WTC11 (cell line): ENCODE measurements at places on chromosomes 2 and 18. TPM values are rescaled to one million over a fixed set of nuclear protein-coding genes. Genes with fewer than 3 reads are reported as not detected.

Gene ASAP2
- total RNA-seq, result 14.3 to 15.6 TPM (median 14.5 TPM) in 3 replicates

Gene FAM98A
- 66.3 to 91.1 TPM (median 78.4 TPM) in 3 replicates for total RNA-seq

- peaks cover 31% of the 10 kb centered on the region for H3K36me3 ChIP-seq
- DNase-seq, result no peak
- H3K4me3 ChIP-seq, result no peak overlapping the region
Measured at GRCh38 chr2:191359133-191359532, 113.9 kb downstream of the MYO1B start.

Gene FBXO41
- total RNA-seq, result 19.2 to 21.5 TPM (median 21.1 TPM) in 3 replicates

GRCh38 chr2:96423828-96424227 is 81.3 kb downstream of the NEURL3 start:
- DNase-seq, result no peak
- H3K36me3 ChIP-seq, result peaks cover 6% of the 10 kb centered on the region
- no peak overlapping the region for H3K4me3 ChIP-seq
- peaks cover 7% of the 10 kb centered on the region for H3K4me1 ChIP-seq

Gene CXCR4
- total RNA-seq, result 1.3 to 2.1 TPM (median 1.9 TPM) in 3 replicates

Gene SLC35F6
- 10.3 to 12.0 TPM (median 11.9 TPM) in 3 replicates for total RNA-seq

Gene KCNE4
- total RNA-seq, result 0.04 TPM in 1 of 3 replicates, not detected in the others

DNA sequence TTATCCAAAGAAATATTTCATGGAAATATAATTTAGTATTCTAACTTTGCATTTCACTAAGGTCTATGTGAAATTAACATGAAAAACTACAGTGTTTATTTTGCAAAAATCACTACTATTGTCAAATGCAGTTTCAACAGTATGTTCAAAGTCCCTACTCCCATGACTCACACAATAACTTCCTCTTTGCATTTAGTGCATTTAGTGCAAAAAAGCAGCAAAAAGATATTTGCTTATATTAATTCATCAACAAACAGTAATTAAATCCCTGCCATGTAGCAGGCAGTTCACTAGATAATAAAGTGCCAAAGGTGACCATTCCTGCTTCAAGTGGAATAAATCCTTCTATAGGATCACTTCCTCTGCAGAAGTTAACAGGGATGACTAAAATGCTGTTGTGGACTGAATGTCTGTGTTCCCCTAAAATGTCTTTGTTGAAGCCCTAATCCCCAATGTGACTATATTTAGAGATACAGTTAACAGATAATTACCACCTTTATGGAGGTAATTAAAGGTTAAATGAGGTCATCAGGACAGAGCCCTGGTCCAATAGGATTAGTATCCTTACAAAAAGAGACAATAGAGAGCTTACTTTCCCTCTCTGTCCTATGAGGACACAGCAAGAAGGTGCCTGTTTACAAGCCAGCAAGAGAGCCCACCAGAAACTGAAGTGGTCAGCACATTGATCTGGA is 61.7 kb downstream of the STK39 start:
- H3K4me3 ChIP-seq, result no peak overlapping the region
- no peak overlapping the region for H3K27ac ChIP-seq
- H3K27me3 ChIP-seq, result peaks cover 21% of the 10 kb centered on the region
- H3K4me1 ChIP-seq, result peaks cover 71% of the 10 kb centered on the region
- no peaks in the 10 kb centered on the region for H3K36me3 ChIP-seq

- H3K27me3 ChIP-seq, result no peaks in the 10 kb centered on the region
- DNase-seq, result no peak
- no peak overlapping the region for H3K4me3 ChIP-seq
- peaks cover 20% of the 10 kb centered on the region for H3K4me1 ChIP-seq
Measured at GRCh38 chr2:239199041-239199768, 201.6 kb downstream of the HDAC4 start.

Gene CHRNG
- total RNA-seq, result 0.20 TPM in 1 of 3 replicates, not detected in the others

GRCh38 chr18:10354241-10354811 is 100.1 kb upstream of the APCDD1 start:
- H3K4me1 ChIP-seq, result peaks cover 6% of the 10 kb centered on the region; the same call in 1 of the 2 replicates
- H3K27me3 ChIP-seq, result no peaks in the 10 kb centered on the region; the same call in 1 of the 2 replicates
- H3K36me3 ChIP-seq, result peaks cover 17% of the 10 kb centered on the region
- no peak overlapping the region for H3K27ac ChIP-seq
- no peak for DNase-seq

GRCh38 chr18:5317186-5317585 is 21.7 kb upstream of the ZBTB14 start:
- no peak overlapping the region for H3K27ac ChIP-seq
- H3K4me1 ChIP-seq, result peaks cover 3% of the 10 kb centered on the region; the same call in 1 of the 2 replicates

- H3K4me1 ChIP-seq, result peaks cover 33% of the 10 kb centered on the region
- H3K27ac ChIP-seq, result no peak overlapping the region
- no peaks in the 10 kb centered on the region for H3K36me3 ChIP-seq
- DNase-seq, result no peak
- H3K4me3 ChIP-seq, result no peak overlapping the region
- peaks cover 2% of the 10 kb centered on the region; the same call in 1 of the 2 replicates for H3K27me3 ChIP-seq
Measured at GRCh38 chr18:24831871-24832665, 371.6 kb downstream of the HRH4 start.

Gene TFPI
- total RNA-seq, result 8.4 to 10.2 TPM (median 8.9 TPM) in 3 replicates

- H3K36me3 ChIP-seq, result 0 out of 2 replicates have a peak, but pooled peaks cover 3% of the 10 kb centered on the region
- peaks cover 11% of the 10 kb centered on the region for H3K4me1 ChIP-seq
- H3K27me3 ChIP-seq, result no peaks in the 10 kb centered on the region; the same call in 1 of the 2 replicates
- no peak overlapping the region for H3K4me3 ChIP-seq
- no peak for DNase-seq
Measured at GRCh38 chr18:2089396-2089795, 481.9 kb downstream of the METTL4 start.

Gene TMEM198
- total RNA-seq, result 7.1 to 8.1 TPM (median 7.3 TPM) in 3 replicates

- no peak overlapping the region for H3K27ac ChIP-seq
- no peak for DNase-seq
- peaks cover 15% of the 10 kb centered on the region for H3K4me1 ChIP-seq
- no peaks in the 10 kb centered on the region for H3K36me3 ChIP-seq
Measured at GRCh38 chr2:162258686-162259085, 15.4 kb upstream of the FAP start.

Gene STARD6
- 0.23 TPM in 1 of 3 replicates, not detected in the others for total RNA-seq

DNA sequence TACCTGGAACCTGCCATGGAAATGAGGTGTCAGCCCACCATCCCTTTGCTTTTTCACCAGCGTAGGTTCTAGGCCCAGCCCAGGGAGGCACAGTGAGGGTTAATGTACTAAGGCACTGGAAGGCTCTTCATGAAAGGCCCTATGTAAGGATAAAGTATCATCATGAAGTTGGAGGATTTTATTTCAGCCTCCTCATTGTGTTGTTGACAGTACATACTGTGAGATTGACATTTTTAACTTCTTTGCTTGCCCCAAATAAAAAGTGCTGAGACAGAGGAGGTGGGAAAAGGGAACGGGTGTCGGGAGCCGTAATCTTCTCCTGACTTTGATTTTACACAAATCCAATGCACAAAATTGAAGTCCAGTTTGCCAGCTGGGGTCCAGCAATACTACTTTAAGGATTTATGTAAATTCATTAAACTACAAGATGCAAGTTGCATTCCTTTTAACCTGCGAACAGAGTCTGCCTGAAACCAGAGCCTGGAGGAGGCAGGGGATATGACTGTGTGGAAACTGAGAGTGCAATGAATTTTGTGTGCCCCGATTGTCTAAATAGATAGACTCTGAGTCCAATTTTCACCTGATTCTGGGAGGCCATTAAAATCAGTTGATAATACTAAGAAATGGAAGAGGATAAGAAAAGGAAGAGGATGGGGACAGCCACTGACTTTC is 5.4 kb upstream of the NCKAP5 start:
- no peaks in the 10 kb centered on the region for H3K27me3 ChIP-seq
- no peak overlapping the region; the same call in 1 of the 2 replicates for H3K27ac ChIP-seq
- H3K4me1 ChIP-seq, result peaks cover 62% of the 10 kb centered on the region
- DNase-seq, result no peak
- no peak overlapping the region for H3K4me3 ChIP-seq

Gene ALPI
- total RNA-seq, result not detected in 3 replicates

GRCh38 chr2:133130548-133131246 is 437.6 kb downstream of the NCKAP5 start:
- no peak overlapping the region for H3K4me3 ChIP-seq
- no peak for DNase-seq
- no peak overlapping the region for H3K27ac ChIP-seq
- 0 out of 2 replicates have a peak, but pooled peaks cover 3% of the 10 kb centered on the region for H3K4me1 ChIP-seq
- no peaks in the 10 kb centered on the region for H3K36me3 ChIP-seq
- H3K27me3 ChIP-seq, result no peaks in the 10 kb centered on the region

Gene PLA2R1
- total RNA-seq, result 0.76 to 1.1 TPM (median 0.92 TPM) in 3 replicates

DNA sequence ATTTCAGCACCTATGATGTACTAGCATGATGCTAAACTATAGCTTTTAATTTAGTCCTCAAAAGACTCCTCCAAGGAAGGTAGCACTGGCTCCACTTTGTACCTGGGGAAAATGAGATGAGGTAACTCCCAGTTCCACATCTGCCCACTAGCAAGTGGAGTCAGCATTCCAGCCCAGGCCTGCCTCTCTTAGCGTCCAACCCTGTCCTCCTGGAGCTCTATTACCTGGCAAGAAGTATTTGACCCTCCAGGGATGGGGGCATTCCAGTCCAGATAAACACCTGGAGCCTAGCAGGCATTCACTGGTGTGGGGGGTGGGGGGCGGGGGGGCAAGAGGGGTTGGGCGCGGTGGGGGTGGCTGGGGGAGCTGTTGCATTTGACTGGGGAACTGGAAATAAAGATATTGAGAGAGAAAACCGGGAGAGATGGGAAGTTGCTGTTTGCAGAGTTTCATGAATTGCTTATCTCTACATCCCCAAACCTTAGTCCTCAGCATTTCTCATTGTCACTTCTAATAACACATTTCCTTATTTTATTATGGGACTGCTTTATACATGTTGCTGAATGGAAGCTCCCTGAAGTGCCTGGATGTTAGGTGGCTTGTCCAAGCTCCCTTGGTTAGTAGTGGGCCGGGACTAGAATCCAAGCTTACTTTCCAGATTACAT is 22.0 kb upstream of the FZD5 start:
- no peak overlapping the region for H3K4me3 ChIP-seq
- peaks cover 29% of the 10 kb centered on the region for H3K4me1 ChIP-seq
- peaks cover 3% of the 10 kb centered on the region; the same call in 1 of the 2 replicates for H3K27me3 ChIP-seq
- no peaks in the 10 kb centered on the region for H3K36me3 ChIP-seq

- no peaks in the 10 kb centered on the region for H3K27me3 ChIP-seq
- no peak overlapping the region for H3K4me3 ChIP-seq
- H3K36me3 ChIP-seq, result no peaks in the 10 kb centered on the region
- peaks cover 13% of the 10 kb centered on the region for H3K4me1 ChIP-seq
- DNase-seq, result no peak
- no peak overlapping the region for H3K27ac ChIP-seq
Measured at GRCh38 chr2:205565142-205565522, 117.2 kb upstream of the NRP2 start.

- no peak overlapping the region for H3K27ac ChIP-seq
- H3K4me1 ChIP-seq, result peaks cover 51% of the 10 kb centered on the region
- no peaks in the 10 kb centered on the region for H3K27me3 ChIP-seq
- no peak overlapping the region for H3K4me3 ChIP-seq
- DNase-seq, result no peak
Measured at GRCh38 chr2:128311755-128312341, 6.8 kb downstream of the HS6ST1 start.

GRCh38 chr2:241771286-241772062 is 5.1 kb upstream of the GAL3ST2 start:
- H3K27ac ChIP-seq, result peak overlapping the region; percentile 60; the same call in 1 of the 2 replicates
- H3K27me3 ChIP-seq, result no peaks in the 10 kb centered on the region
- DNase-seq, result peak; percentile 17
- H3K4me1 ChIP-seq, result peaks cover 12% of the 10 kb centered on the region
- H3K4me3 ChIP-seq, result no peak overlapping the region
- no peaks in the 10 kb centered on the region for H3K36me3 ChIP-seq

Gene ASTL
- 0.69 to 1.4 TPM (median 0.79 TPM) in 3 replicates for total RNA-seq

Gene CABYR
- 12.9 to 19.3 TPM (median 16.1 TPM) in 3 replicates for total RNA-seq

- H3K36me3 ChIP-seq, result no peaks in the 10 kb centered on the region
- H3K4me1 ChIP-seq, result peaks cover 52% of the 10 kb centered on the region
Measured at GRCh38 chr2:42138163-42139015, 30.8 kb upstream of the EML4 start.

Gene OTX1
- 0.90 to 1.6 TPM (median 1.2 TPM) in 3 replicates for total RNA-seq
